ENCODE measurements at places on chromosomes 5 and 9.

DNA sequence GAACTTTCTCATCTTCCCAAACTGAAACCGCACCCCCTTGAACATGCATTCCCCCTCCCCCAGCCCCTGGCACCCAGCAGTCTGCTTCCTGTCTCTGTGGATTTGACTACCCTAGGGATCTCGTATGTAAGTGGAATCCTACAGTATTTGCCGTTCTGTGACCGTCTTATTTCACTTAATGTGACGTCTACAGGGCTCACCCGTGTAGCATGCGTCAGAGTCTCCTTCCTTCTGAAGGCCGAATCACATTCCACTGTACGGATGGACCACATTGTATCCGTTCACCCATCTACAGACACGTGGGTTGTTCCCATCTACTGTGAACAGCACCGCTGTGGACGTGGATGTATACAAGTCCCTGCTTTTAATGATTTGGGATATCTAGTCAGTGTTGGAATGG lies 4.5 kb downstream of the PRRX2 start:
- no peak for DNase-seq

DNA sequence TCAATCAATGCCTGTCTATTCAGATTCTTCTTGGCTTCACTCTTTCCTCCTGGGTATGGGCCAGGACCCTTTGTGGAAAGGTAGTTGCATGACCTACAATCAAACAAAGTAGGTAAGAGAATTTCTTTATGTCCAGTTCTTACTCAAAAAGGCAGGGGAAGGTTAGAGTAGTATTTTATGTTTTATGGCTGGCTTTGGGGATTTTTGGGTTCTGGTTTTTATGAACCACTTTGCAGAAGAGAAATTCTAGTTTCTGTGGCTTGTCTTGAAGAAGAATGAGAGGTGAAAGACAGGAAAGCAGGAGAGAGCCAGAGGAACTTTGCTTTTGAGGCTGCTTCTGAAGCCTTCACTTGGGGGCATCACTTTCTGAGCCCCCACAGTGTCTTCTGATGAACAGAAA lies 14.7 kb upstream of the CRHBP start:
- DNase-seq: peak; percentile 37

DNA sequence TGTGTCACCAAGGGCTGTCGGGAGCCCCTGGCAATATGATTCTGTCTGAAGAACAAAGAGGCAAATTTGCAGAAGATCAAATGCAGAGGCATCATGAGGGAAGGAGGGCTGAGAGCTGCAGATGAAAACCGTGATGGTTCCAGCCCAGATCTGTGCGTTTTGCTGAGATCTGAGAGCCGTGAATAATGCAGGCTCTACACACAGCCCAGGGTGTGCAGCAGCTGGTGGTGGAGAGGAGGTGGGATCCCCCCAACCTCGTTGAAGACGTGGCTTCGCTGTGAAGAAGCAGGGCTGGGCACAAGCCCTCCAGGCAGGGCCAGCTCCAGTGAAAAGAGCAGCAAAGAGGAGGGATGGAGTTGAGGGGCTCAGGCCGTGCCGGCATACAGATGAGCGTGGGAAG lies 75.5 kb downstream of the TSPAN17 start:
- DNase-seq: no peak

DNA sequence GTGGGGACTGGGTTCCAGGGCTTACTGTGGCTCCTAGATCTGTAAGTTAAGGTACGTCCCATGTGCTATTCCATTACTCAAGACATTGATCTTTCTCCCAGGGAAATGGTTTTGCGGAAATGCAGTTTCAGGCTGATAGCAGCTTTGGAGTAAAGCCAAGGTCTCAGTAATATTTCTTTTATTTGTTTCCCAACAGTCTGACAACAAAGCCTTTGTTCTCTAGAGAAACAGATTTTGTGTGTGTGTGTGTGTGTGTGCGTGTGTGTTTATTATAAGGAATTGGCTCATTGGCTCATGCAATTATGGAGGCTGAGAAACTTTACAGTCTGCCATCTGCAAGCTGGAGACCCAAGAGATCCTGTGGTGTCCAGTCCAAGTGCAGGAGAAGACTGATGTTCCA lies 12.1 kb upstream of the POC5 start:
- no peak for DNase-seq

DNA sequence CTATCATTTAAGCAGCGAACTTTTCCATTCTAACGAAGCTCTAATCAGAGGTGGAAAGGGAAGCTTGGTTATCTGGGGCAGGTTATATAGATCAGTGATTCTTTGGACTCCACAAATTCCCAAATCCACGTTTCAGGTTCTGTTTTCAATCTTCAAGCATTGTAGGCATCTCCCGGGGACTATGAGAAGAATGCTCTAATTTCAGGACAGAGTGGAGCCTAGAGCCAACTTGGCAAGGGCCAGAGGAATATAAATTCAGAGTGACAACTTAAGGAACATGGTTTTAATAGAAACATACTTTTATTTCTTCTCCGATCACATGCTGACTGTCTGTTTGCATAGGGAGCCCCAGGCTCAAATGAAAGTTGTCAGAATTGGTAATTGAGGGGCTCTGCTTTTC lies 514.0 kb upstream of the KLF4 start:
- DNase-seq: no peak

DNA sequence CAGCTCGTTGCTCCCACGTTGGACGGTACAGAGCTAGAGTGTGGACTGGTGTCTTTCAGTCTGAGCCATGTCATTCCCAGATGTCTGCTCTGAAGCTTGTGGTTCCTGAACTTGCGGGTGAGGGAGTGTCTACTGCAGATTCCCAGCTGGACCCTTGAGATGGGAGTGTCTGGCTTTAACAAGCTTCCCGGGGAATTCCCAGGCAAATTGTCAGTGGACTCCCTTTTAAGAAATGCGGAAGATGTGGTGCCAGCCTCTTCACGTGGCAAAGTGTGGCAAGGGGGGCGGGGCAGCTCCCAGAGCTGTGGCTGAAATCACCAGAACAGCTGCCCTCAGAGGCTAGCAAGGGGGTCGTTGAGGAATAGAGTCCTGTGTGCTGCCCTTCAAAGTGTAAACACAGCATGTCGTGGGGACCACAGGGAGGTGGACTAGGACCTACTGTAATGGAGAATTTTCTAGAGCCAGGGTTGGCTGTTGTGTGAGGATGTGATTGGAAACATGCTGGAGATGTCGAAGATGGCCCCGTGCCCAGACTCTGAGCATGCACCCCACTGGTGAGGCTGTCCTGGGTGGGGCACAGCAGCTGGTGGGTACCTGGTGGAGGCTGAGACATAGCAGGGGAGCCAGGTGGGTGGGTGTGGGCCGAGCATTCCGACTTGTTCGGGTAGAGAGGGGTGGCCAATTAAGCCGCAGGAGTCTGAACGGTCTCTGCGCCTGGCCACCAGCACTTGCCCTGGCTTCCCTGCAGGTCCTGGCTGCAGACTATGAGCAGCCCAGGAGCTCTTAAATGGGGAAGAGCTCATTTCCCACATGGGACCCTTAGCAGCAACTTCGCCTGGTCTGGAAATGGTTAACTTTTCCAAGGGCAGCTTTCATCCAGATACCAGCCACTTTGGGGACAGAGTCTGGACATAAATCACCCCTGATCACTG lies 37.4 kb downstream of the PRRX2 start:
- no peak for DNase-seq

GRCh38 chr5:32172923-32173266 lies 1.2 kb downstream of the GOLPH3 start:
- DNase-seq: no peak

DNA sequence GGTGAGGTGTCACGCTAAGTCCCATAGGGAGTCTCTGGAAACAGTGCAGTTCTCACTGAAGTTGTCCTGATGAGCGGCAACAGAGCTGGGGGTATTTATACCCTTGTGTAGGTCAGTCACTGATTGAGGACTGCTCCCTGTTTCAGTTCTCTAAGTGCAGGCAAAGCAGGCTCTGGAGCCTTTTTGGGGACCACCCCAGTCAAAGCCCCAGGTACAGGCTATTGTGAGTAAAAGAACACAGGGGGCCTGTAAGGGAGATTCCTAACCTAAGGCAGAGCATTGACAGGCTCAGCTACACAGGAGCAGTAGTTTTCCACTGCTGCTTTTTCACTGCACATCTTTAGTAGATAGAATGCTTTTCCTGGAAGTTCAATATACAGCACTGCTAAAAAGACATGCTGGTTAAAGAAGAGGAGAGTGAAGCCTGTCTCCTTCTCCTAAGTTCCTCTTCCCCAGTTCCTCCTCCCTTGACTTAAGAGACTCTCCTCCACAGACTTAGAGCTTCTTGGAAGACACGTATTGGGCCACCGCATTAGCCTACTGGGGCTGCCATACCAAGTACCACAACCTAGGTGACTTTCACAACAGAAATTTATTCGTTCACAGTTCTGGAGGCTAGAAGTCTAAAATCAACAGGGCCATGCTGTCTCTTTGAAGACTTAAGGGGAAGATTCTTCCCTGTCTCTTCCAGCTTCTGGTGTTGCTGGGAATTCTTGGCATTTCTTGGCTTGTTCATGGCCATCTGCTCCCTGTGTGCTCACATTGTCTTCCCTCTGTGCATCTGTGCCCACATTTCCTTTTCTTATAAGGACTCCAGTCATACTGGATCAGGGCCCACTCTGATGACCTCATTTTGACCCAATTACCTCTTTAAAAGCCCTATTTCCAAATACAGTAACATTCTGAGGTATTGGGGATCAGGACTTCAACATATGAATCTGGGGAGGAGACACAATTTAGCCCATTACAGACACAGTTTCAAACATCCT lies 221.0 kb downstream of the ESM1 start:
- no peak for DNase-seq

DNA sequence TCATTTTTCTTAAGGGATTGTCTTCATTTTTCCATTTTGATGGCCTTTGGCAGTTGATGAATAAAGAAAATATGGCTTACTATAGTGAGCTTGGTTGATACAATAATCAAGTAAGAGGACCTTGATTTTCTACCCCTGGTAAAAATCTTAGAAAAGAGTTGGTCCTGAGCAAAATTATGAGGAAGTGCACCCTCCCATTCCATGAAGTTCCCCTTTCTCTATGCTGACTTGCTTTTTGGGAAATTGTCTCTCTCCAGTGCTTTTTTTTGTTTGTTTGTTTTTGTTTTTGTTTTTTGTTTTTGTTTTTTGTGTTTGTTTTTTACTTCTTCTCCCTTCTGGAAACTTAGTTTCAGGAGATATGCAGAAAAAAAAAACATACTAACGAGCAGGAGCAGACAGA lies 449.2 kb upstream of the ACTBL2 start:
- no peak for DNase-seq

DNA sequence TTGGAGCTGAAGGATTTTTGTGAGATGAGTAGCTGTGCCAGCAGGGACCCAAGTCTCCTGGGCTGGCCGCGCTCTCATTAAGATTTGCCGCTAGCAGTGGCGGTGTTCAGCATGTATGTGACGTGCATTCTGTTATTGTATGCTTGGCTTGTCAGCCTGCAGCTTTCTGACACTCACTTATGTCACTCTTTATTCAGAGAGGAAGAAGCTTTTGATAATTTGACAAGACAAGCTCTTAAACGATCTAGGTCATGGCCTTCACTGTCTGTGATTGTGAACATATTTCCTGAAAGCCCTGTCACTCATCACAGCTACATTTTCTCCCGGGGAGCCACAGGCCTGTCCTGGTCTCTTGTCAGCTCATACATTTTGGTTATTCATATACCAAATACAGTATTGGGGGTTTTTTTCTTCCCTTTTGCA lies 98.2 kb upstream of the GRHPR start:
- no peak for DNase-seq

- no peak for DNase-seq
Observed at GRCh38 chr9:96122282-96122681, 179.7 kb downstream of the HSD17B3 start.

DNA sequence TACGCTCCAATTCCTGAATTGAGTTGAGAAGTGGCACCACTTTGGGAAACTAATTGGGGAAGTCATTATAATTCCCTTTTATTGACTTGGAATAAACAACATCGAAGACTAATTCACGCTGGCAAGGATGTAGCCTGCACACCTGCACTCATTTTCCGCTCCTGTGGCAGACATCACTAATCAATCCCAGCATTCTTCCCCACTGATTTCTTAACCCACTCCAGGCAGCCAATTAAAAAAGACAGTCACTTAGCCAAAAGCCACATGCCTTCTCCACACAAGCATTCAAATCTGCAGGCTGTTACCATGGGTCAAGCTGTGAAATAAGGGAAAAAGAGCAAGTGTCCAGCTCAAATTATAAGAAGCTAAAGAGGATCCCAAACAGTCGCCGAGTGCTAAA lies 68.2 kb upstream of the HRH2 start:
- no peak for DNase-seq

GRCh38 chr5:66209794-66210193 lies 65.7 kb downstream of the SREK1 start:
- DNase-seq: no peak

DNA sequence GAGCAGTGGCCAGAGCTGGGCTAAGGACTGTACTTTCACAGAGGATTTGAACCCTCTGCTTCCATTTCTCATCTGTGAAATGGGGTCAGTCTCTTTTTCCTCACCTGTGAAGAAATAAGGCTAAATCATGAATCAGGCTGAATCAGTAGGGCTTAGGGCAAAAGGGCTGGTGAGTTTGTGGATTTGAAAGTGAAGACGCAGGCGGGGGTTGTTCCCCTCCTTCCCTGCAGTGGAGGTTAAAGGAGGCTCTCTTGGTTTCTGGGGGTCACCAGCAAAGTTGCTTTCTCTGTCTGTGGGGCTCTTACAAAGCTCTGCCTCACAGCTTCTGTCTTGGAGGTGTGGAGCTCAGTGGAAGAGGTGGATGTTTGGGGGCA lies 17.6 kb upstream of the NDST1 start:
- no peak for DNase-seq

- no peak for DNase-seq
Observed at GRCh38 chr9:124098141-124098905, 86.8 kb downstream of the LHX2 start.

GRCh38 chr5:31530541-31531265 lies 1.2 kb downstream of the DROSHA start:
- no peak for DNase-seq

DNA sequence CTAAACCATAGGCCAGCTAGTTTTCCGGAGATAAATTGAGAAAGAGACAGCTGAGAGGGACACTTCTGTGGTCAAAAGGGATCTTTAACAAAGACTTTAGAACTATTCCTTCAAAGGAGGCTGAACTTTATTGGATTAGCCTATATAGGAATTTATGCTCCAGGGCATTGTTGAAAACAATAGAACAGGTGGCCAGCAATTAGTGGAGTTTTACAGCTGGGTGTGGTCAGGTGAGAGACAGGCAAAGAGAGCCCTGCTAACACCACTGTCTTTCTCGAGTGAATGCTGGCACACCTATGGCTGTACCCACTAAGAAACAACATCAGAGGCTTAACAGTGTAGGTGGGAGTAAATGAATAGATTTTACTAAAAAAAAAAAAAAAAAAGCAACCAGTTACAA lies 16.7 kb upstream of the TLR4 start:
- no peak for DNase-seq

- DNase-seq: no peak
Observed at GRCh38 chr5:159990506-159990905, 18.4 kb upstream of the TTC1 start.

- no peak for DNase-seq
Observed at GRCh38 chr5:101932599-101932998, 363.5 kb downstream of the SLCO4C1 start.

DNA sequence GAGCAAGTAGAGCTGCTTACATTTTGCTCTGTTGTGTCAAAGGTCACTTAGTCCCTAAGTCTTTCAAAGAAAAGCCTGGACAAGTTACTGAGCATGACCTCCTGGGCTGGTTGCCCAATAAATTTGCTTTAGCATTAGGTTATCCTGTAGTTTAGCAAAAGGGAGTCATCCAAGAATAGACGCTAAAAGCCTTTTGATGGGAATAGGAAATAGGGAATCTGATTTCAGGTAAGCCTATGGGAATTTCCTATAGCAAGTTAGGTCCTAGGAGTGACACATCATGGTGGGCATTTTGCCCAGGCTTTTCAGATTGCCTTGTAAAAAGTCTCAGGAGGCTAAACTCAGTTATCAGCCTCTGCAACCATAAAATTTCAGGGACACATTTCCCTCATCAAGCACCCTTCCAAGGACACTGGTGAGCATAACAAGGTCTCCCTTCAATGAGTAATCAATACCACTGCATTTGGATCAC lies 67.6 kb upstream of the RANBP3L start:
- no peak for DNase-seq

Data from GM12864 (cell line).